ENCODE measurements at places on chromosomes 2 and 18.

DNA sequence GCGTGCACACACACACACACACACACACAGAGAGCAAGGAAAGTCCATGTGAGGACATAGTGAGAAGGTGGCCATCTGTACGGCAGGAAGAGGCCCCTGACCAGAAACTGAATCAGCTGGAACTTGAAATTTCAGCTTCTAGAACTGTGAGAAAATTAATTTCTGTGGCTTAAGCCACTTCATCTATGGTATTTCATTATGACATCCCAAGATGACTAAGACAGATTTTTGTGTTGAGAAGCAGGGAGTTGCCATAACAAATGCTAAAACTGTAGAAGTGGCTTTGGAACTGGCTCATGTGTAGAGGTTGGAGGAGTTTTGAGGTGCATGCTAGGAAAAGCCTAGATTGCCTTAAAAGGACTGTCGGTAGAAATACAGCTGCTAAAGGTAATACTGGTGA lies 63.4 kb upstream of the ZBTB7C start:
- no peak for DNase-seq

DNA sequence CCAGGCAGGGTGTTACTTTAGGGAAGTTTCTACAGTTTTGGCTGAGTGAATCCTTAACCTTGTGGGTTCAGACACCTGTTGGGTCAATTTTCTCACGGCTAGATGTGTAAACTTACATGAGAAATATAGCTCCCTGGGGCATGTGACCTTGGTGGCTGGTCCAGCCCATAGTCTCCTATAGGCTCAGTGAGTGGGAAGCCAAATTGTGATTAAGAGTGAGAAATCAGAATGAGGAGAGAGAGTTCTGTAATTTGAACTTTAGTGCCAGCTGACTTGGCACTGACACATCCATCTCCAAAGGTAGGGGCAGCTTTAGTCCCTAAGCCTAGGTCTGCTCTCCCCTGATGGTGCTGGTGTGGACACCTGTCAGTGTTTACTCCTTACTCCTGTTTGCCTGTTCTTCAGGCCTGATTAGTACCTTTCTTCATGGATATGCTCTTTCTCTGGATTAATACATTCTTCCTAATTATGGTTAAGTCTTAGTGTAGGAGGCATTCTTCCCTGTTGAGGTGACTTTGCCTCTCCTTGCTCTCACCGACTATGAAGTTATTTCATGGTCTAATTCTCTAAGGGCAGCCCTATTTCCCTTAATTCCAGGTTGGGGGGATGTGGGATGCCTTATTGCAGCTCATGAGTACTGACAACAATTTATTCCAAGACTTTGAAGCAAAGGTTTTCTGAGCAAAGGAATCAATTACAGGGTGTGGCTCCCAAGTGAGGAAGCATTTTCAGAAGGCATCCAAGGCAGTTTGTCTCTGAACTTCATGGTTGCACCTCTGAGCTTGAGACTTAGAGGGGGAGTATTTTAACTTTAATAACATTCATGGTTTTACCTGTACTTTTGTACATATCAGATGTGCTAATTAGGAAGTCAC lies 177.3 kb downstream of the DYSF start:
- no peak for DNase-seq

- DNase-seq: no peak
Measured at GRCh38 chr2:66443979-66444861, 9.3 kb downstream of the MEIS1 start.

- no peak for DNase-seq
Measured at GRCh38 chr18:45755934-45756333, 32.0 kb downstream of the SLC14A1 start.

DNA sequence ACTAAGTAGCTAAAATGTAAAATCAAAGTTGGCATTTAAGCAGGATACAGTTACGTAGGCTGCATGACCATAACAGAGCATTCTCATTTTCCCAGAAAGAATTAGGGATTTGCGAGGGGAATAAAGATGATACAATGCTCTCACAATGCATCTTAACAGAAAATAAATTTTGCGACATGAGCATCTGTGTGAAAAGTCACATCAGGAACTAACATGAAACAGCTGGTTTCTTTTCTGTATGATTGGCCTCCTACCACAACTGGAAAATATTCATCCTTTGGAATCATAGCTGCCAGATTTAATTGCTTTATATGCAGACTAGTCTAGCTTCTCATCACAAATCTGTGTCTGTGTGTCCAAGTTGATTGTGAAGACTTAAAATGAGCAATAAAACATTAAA lies 66.0 kb downstream of the KCTD18 start:
- no peak for DNase-seq

All from NCI-H460 (cell line).